CD4-positive, alpha-beta T cell treated with Interleukin-15 for 4 hours (primary cell): ENCODE measurements at places on chromosomes 1 and 21.
A peak's percentile ranks its signal among the peaks of the same experiment; 100 is the strongest.

DNA sequence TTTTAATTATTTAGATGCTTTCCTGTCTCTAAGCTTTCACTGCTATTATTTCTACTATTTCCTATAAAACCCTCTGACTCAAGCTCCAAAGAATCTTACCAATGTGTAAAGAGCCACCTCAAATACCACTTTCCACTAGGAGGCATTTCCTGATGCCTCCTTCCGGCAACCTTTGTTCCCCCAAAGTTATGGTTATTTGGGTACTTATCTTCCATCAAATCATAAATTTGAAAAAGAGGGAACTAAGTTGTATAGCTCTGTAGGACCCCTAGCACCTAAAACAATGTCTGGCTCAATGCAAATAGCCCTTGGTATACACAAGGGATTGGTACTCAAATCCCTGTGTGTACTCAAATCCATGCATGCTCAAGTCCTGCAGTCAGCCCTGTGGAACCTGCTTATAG lies 79.6 kb downstream of the NME7 start:
- DNase-seq, result no peak

DNA sequence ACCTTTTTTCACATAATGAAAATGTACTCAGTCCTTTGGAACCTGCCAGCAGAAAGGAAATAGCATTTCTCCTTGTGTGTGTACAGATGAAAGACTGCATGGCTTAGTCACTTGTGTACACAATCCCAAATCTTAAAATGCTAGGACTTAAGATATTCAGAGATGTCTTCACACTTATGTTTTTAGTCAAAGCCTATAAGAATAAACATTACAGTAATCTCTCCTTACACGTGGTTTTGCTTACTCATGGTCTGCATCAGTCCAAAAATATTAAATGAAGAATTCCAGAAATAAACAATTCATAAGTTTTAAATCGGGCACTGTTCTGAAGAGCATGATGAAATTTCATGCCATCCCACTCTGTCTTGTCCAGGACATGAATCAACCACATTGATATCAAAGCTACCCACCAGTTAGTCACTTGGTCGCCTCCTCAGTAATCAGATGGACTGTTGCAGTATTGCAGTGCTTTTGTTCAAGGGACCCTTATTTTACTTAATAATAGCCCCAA lies 75.7 kb upstream of the RRP15 start:
- DNase-seq, result no peak

DNA sequence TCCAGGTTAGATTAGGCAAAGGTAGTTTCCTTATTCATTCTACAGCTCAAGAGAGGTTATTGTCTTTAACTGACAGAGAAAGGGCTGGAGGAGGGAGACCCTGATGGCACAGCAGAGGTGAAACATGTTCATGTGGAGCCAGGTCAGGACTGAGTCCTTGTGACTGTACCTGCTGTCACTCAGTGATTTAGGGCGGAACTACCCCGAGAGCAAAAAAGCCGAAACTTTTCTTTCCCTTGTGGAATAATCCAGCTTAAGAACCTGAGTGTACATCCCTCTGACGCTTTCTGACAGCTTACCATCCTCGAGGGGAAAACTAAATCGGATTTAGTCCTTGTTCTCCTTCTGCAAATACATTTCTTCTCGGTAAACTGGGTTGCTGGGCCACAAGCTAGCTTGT lies 273.2 kb downstream of the BACH1 start:
- no peak for DNase-seq

GRCh38 chr1:246444617-246445016 lies 62.5 kb downstream of the SMYD3 start:
- DNase-seq, result no peak

- DNase-seq, result no peak
Observed at GRCh38 chr1:205257735-205258134, 30.0 kb downstream of the TMCC2 start.

DNA sequence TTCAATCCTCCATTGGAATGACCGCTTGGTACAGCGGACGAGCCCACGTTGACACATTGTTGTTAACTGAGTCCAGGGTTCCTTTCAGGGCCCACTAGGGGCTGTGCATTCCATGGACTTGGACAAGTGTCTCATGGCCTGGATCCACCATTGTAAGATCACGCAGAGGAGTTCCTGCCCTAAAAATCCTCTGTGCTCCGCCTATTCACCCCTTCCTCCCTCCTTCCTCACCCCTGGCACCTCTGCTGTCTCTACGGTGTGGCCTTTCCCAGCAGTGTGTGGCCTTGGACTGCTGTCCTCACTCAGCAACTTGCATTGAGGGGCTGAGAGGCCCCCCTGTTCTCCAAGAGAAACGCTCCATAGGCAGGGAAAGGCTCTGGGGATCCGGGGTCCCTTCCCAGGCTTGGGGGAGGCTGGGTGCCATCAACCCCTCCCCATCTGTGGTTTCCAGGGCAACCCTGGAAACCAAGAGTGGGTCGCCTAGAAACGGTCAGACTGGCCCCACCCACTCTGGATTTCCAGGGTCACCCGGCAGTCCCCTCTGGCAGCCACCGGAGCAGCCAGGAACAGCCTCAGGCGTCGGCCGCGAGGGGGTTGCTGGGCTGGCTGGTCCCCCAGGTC lies 50.9 kb downstream of the MEGF6 start:
- no peak for DNase-seq

DNA sequence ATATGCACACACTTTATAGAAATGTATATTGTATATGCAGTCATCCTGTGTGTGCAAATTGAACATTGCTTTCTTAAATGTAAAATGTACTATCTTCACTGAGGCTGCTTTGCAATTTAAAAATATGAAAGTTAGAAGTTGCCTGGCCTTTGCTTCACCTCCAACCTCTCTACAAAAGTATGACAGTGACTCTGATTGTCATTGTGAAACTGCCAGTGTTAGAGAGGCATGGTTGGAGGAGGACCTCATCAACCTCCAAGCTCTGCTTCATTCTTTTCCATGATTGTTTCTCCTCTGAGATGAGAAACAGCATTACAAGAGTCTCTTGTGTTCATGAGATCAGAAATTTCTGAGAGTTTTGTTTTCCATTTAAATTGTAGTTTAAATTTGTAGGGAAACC lies 185.5 kb downstream of the ZC3H11B start:
- DNase-seq, result no peak

- no peak for DNase-seq
Observed at GRCh38 chr1:8425150-8425780, 107.4 kb downstream of the SLC45A1 start.

DNA sequence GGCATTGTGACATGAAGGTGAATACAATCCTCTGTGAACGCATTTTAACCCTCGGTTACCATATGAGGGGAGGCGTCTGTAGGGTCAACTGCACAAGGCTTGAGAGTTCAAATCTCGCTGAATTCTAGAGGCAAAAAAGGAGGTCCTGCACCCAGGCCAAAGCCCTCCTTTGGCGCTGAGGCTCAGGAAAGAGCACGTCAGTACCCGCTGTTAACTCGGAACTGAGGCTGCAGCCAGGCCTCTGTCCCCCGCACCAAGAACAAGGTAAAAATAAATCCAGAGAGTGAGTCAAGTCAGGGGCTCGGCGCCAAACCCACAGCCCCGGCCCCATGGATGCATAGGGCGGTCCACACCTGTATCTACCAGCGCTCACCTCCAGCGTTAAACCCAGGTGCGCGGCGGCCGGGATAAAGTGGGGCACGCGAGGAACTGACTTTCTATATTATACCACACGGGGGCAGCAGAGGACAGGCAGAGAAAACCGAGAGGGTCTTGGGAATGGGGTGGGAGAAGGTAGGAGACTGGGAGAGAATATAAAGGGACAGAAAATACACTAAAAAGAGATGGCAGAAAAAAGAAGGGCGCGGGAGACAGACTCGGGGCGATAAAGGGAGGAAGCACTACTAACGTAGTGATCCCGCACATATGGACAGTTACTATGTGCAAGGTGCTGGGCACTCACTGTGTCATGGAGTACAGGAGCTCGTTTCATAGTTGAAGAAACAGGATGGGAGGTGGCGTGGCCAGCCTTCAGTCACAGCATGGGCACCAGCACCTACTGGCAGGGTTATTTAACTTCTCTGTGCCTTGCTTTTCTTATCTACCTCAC lies 54.9 kb downstream of the DMRTA2 start:
- DNase-seq, result peak; percentile 12

- no peak for DNase-seq
Observed at GRCh38 chr1:3904006-3904842, 4.2 kb upstream of the C1orf174 start.

DNA sequence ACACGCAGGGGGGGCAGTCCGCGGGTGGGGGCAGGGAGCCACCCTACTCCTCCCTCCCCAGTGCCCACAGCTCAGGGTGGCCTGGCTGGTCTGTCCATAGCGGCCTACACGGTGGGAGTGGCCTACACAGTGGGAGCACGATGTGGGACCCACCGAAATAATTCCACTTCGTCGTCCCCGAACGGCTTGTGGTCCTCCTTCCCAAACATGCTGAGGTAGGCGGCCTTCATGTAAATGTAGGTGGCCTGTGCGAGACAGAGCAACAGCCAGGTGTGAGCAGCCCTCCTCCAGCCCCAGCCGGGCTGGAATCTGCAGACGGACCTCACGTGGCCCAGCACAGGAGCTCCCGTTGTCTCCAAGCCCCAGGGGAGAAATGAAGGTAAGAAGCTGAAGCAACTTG lies 34.4 kb downstream of the TTC39A start:
- no peak for DNase-seq

GRCh38 chr1:89098857-89099256 lies 27.1 kb downstream of the GBP2 start:
- DNase-seq, result no peak

GRCh38 chr1:77412069-77412819 lies 130.4 kb downstream of the AK5 start:
- DNase-seq, result no peak

DNA sequence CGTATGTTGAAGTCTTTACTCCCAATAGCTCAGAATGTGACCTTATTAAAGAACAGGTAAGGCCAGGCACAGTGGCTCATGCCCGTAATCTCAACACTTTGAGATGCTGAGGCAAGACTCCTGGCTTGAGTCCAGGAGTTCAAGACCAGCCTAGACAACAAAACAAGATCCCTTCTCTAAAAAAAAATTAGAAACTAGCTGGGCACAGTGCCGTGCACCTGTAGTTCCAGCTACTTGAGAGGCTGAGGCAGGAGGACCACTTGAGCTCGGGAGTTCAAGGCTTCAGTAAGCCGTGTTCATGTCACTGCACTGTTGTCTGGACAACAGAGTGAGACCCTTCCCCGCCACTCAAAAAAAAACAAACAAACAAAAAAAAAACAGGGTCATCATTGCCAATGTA lies 171.3 kb downstream of the RERE start:
- DNase-seq, result no peak

- no peak for DNase-seq
Observed at GRCh38 chr1:215226757-215227156, 144.2 kb downstream of the KCNK2 start.

DNA sequence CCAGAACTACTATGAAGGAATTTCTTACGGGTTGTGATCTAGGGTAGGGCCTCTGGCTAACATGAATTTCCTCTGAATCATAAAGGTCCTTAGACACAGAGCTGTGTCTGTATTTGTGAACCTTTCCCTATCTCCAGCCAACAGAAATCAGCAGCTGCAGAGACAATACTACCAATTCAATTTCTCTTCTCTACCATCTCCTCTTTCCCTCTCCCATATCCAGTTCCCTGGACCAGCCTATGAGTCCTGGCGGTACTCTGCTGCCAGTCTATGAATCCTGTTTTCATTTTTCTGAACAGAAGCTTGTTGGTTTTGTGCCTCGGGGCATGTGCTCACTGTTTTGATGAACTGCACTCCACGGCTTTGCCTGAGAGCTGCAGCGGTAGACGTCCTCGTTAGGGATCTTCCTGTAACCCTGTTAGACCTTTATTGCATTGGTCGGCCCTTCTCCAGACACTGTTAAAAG lies 458.0 kb upstream of the VAMP3 start:
- no peak for DNase-seq

- no peak for DNase-seq
Observed at GRCh38 chr1:170714163-170714562, 50.2 kb downstream of the PRRX1 start.

GRCh38 chr1:226309398-226310244 lies 657 bp upstream of the LIN9 start:
- DNase-seq, result no peak

DNA sequence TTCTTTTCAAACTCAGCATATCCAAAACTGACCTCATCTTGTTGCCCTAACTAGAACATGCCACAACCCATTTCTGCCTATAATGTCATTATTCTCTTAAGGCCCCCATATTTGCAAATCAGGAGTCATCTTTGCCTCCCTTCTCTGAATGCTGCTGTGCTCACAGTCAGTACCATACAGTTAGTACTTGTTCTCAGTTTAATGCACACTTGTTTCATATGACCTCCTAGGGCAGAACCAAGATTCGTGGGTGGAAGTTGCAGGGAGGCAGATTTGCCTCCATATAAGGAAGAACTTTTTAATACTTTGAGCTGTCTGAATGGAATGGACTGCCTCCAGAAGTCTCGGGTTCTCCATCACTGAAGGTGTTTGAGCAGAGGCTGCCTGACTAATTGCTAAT lies 9.2 kb downstream of the CAP1 start:
- no peak for DNase-seq

- DNase-seq, result no peak
Observed at GRCh38 chr1:5826601-5827000, 165.6 kb downstream of the NPHP4 start.

DNA sequence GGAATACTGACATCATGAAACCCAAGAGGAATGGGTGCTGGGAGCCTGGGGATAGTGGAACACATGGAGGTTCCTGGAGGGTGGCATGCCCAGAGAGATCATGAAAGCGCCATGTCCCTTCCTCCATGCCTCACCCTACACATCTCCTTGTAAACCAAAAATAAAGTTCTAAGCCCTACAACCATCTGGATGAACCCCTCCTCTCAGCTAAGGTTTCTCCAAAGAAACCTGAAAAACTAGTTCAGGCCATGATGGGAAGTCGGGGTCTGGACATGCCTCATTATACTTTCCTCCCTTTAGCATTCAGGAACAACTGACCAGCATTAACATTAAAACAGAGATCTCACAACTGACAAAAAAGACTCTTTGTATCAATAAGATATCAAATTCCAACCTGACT lies 68.5 kb downstream of the ACBD6 start:
- no peak for DNase-seq

DNA sequence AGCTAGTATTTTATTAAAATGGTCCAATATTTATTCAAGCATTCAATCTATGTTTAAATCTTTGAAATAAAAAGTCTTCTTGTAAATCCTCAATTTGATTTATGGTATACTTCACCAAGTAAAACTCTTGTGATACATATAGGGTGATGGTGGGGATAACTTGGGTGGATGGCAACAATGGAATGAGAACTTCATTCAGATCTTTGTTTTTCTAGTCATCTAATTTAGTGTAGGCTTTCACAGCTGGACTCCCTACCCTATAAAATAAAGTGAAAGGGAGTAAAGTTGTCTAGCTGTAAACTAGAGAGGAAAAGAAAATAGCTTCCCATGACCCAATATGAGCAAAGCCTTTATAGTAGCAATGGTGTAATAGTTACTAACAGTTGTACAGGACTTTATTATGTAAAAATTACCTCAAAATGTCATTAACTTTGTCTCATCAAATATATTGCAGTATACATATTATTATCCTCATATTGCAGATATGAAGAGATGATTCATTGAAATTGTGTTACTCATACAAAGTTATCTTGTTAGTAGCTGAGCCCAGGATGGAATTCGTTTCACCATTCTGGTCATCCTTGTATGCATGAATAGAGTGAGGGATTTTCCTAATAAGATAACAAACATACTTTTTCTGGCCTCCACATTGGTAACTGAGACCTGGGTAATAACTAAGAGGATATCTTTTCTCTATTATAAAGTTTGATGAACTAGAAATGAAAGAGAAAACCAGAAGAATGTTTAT lies 1377.7 kb upstream of the ADGRL4 start:
- DNase-seq, result no peak
